Activated CD8-positive, alpha-beta memory T cell treated with anti-CD3 and anti-CD28 coated beads for 1 hour (primary cell): ENCODE measurements at places on chromosomes 3 and 15.
A peak's percentile ranks its signal among the peaks of the same experiment; 100 is the strongest.

DNA sequence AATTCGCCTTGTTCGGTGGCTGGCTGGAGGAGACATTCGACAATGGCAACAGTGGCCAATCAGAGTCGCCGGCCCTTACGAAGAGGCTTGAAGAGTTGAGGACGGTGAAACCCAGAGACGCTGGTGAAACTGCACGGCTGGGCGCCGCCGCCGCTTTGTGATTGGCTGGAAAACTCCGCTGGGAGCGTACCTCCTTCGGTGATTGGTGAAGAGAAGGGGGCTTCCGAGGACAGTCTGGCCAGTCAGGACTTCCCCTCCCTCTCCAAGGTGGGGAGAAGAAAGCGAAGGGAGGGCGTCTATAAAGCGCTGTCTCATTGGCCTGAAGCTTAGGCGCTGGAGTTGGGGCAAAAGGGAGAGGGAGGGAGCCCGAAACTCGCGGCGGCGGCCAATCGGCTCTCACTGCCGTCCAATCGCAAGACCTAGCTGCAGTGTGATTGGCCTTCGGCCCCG lies 554 bp upstream of the GSK3B start:
- DNase-seq: peak; percentile 99

- no peak for DNase-seq
Measured at GRCh38 chr15:27958911-27959578, 140.1 kb downstream of the OCA2 start.

DNA sequence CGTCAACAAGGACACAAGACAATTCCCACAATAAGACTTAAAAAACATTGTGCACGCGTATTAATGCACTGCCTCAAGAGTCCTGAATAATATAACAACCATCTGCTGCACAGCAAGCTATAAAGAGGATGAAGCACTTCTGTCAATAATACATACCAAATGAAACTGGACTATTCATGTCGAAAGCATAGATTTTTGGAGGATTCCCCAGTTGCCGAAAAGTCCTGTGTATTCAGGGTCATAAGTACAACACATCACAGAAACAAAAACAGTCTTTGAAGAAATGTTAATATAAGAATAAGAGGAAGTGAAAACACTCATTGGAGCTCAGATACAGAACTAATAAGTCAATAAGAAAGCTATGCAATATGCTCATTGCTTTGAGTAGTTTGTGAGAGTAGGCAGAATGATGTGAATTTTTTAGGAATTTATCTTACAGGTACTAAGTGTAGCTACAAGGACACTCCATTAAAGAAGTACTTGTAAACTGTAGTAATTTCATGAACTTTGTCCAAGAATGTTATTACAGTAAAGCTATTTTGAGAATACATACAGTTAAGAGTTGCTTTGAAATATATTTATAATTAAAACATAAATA lies 31.6 kb downstream of the CBLB start:
- no peak for DNase-seq

GRCh38 chr3:184386047-184386806 lies 6.4 kb downstream of the CHRD start:
- no peak for DNase-seq

DNA sequence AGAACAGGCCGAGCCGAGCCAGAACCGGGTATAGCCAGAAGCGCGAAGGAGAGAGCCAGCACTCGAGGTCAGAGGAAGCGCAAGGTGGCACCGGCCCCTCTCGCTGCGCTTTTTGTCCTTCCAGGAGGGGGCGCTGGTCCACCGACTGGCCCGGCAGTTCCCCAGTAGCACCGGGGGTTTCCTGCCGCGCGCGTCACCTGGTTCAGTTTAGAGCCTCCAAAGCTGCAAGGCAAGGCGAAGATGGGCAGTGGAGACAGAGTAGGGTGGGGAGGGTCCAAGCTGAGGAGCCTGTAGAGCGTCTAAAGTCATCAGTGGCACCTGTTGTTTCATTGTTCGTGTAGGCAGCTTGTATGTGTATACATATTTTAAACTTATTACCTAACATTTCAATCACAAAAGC lies 7.6 kb upstream of the NR2E3 start:
- DNase-seq: no peak

GRCh38 chr15:96347181-96348111 lies 16.9 kb downstream of the NR2F2 start:
- no peak for DNase-seq

DNA sequence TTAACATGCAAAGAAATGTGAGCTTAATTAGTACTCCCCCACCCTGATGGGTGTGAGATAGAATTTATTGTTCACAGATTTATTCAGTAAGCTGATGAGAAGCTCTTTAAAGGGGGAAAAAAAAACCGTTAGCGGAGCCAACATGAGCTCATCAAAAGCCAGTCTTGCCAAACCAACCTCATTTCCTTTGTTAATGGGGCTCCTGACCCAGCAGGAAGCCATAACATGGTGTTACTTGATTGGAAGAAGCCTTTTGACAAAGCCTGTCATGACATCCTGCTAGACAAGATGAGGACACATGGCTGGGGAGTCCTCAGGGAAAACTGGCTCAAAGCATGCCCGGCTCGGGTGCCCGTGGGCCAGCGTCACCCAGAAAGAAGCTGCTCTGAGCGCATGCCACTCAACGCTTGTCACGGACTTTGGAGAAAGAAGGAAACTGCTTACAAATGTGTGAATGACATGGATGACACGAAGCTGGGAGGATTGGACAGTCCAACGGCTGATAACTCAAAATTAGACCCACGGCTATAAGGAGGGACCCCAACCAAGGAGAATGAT lies 64.6 kb downstream of the SLCO2A1 start:
- DNase-seq: no peak

GRCh38 chr3:19947549-19948225 lies 790 bp downstream of the RAB5A start:
- peak; percentile 14 for DNase-seq

DNA sequence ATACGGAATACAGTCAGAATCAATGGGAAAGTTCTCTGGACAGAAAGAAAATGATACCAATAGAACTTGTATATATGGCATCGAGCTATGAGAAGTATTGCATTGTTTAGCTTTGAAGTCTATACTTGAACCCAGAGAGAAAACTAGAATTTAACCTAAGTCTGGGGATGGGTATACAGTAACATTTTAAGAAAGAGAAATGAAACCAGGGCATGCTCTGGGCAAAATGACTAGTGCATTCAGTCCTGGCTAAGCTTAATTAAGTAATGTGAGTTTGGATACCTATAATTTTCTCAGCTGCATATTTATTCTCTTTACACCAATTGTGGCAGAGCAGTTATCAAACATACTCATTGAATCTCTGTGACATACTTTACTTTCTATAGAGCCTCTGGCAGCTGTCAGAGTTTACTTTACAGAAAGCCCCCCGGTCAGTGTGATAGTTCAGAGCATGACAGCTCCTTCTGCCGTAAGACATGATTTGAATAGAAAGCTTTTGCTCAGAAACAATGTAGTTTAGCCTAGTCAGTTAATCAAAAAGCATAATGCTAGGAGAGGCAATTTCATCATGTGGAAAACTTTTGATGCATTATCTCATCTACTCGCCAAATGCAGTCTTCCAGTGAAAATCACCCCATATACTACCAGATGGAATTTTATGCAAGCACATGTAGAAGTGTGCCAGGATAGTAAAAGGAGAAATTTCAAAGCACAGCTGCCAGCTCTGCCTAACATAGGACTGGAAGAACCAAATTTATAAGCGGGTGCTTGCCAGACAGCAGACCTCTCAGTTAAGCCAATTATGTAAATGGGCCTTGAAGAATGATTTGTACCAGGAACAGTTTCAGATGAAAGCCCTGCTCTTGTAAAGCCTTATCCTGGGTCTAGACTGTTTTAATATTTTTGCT lies 40.7 kb downstream of the OXSM start:
- DNase-seq: no peak

DNA sequence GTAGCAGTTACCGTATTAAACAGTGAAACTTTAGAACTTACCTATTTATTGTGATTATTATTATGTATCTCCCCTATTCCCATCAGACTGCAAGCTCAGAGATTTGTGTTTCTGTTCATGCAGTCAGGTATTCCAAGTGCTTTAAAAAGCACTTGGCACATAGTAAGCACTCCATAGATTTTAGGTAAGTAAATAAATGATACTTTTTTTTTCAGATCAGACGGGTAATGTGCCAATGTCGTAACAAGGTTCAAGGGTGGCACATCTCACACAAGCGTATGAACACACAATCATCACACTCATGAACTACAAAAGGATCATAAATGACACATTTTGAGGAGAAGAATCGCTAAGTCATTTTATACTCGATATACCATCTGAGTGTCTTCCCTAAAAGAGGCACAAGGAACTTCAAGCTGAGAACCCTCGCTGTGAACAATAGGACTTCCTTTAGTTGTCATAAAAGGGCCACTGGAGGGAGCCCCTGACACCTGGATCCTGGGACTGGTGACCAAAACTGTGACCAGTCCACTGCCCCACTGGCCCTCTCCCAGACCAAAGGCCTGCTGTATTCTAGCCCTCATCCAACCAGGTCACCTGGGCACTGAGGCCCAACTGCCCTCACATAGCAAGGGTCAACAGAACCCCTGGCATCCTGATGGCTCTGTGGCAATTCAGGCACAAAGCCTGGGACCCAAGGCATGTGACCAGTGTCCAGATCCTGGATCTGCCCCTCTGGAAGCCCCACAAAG lies 32.1 kb downstream of the KIF9 start:
- no peak for DNase-seq

DNA sequence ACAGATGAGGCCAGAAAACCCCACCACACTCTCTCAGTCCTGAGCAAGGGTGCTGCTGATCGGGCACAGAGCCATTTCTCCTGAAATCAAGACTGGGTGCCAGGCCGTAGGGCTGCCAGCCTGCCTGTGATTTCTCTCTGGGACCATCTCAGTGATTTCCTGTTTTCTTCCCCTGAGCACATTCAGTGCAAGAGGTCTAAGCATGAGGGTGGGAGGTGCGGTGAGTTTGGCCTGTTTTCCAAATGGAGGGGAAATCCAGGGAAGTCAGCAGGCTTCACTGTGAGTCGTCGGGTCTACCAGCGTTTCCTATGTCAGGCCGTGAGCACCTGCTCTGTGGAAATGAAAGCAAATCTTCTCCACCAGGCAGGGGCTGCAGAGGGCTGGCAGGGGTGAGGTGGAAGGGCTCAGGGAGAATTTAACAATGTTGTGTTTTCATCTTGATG lies 82.3 kb downstream of the ST6GAL1 start:
- DNase-seq: peak; percentile 5
